ENCODE measurements at places on chromosomes 11 and 22. TPM values are rescaled to one million over a fixed set of nuclear protein-coding genes. Genes with fewer than 3 reads are reported as not detected.

- DNase-seq: peak; percentile 72
These were observed 2.0 kb upstream of the BSX start for GRCh38 chr11:122983438-122984185.

DNA sequence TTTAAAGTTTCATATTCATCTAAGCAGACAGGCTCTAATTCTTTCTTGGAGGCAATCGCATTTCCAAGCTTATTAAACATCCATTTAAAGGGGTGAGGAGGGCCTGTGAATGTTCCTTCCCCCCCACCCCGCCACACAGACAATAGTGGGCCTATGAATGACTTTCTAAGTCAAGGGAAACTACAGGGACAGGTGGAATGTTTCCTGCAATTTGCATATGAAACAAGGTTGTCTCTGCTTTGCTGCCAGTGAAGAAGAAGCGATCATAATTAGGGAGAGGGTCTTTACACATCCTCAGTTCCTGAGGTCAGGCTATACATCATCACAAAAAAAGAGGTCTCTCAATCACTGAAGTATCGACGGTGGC, 127.9 kb upstream of the OPCML start:
- DNase-seq: no peak

- DNase-seq: no peak
These were observed 5.6 kb downstream of the DERL3 start for GRCh38 chr22:23833017-23833751.

DNA sequence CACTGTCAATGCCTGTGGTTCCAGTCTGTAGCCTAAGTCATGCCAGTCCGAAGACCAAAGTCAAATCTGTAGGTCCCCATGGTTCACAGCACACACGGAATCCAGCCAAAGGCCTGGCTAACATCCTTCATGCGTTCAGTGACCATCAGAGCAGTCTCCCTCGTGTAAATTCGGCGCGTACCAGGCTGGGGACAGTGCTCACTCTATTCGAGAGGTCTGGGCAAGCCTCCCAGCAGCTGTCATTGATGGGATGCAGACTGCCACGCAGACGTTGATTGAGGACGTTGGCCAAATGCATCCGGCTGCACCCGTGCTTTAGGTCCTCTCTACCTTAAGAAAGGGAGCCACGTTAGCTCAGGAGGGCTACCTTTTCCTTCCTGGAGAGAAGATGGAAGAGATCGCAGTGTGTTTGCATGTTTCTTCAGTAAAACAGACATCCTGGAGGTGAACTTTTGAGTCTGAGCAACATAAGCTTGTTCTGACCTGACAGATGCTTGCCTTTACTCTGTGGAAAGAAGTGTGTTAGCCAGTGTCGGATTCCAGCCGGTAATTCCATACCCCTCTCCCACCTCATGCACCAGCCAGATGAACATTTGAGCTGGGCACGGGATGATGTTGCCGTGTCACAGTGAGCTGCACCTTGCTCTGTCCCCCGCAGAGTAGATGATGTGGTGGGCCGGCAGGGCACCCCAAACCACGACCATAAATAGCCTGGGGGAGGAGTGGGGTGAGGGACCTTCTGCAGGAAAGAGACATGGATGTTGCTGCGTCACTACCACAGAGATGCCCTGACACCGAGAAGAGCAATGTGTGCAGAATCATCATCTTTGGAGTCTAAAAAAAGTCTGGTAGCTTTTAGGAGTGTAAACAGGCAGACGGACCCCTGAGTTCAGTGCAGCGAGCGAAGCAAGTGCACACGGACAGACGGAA, 12.2 kb downstream of the CTTN start:
- no peak for DNase-seq

- DNase-seq: no peak
These were observed 214.0 kb upstream of the SYN3 start for GRCh38 chr22:33272180-33272579.

Gene CYP2R1
- 7.0 TPM for total RNA-seq
